NCI-H446 (cell line): ENCODE measurements at places on chromosomes 12 and 14.

DNA sequence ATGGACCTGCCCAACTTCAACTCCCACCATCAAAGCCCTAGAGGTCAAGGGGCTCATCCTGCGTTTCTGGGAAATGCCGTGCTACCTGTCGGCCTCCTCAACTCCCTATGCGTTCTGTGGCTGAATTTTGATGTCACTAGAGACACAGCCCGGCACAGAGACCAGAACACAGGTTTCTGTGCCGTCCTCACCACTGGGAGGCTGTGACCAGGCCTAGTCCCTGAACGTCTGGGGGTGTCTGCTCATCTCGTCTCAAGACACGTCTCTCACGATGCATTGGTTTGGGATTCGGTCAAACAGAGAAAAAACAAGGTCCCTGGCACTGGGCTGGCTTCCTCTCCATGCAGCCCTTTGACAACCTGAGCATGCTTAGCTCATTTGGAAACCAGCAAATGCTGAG is 33.5 kb downstream of the SLC15A4 start:
- DNase-seq: no peak

GRCh38 chr14:30873308-30874119 is 845 bp upstream of the COCH start:
- peak; percentile 54 for DNase-seq

- DNase-seq: no peak
Observed at GRCh38 chr12:57215668-57216013, 953 bp upstream of the NXPH4 start.

- DNase-seq: no peak
Observed at GRCh38 chr12:50739611-50740010, 24.3 kb upstream of the ATF1 start.

DNA sequence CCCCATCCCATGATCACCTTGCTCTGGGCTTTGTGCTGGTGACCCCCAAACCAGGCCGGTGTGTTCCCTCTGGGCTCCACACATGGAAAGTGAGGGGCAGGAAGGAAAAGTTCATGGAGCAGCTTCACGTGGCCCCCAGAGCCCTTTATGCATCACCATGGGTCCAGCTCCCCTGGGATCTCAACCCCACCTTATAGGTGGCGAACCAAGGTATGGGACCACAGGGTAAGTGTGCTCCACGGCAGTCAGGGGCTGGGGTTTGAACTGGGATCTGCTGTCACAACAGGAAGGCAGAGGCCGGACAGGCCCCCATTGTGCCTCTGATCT is 7.4 kb upstream of the BEGAIN start:
- DNase-seq: no peak

GRCh38 chr12:71790331-71790730 is 35.7 kb downstream of the RAB21 start:
- DNase-seq: no peak

DNA sequence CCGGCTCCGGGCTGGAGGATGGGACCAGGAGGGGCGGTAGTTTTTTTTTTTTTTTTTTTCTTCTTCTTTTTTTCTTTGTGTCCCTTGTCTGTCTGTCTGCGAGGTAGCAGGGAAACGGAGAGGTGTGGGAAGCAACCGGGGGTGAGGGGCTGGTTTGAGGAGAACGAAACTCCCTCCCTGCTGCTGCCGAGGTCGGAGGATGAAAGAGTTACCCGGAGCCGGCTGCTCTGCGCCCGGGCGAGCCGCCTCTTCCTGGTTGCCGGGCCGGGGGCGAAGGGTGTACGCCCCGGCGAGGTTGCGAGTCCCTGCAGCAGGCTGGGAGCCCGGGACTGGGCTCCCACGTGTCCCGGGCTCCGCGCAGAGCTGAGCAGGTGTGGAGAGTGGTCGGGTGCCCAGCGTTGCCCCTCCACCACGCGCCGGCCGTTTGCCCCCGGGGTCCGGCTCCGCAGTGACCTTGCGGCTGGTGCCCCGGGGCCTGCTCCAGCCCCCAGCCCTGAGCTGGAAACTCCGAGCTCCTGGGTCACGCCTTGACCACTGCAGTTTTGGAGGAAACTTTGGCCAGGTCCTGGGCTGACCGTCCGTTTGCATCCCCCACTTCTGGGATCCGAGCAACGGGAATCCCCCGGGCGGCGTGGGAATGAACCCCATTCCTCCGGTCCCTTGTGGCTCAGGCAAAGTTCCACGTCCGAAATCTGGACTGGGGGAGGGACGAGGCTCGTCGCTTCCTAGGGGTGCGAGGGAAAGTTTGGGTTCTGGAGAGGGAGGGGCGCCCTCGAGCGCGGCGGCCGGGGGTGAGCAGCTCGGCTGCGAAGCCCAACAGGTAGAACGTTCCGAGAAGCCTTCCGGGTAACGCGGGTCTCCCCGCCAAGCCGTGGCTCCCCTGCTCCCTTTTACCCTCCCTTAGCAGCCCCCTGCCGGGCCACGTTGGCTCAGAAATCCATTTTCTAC is 1.3 kb downstream of the CHST11 start:
- no peak for DNase-seq

DNA sequence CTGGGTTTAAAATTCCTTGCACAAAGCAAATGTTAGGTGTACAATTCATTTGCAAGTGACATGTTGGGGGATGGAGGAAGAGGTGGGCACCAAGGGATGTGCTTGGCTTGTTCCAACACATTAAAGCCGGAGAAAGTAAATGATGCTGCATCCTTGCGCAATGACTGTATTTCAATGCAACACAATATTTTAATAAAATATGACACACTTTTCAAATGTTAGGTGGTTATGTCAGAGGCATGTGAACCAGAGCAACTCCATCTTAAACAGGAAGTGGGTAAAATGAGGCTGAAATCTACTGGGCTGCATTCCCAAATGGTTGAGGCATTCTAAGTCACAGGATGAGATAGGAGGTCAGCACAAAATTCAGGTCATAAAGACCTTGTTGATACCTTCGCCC is 53.6 kb upstream of the ARHGAP5 start:
- DNase-seq: no peak

- no peak for DNase-seq
Observed at GRCh38 chr14:59240356-59240755, 51.9 kb downstream of the DAAM1 start.

DNA sequence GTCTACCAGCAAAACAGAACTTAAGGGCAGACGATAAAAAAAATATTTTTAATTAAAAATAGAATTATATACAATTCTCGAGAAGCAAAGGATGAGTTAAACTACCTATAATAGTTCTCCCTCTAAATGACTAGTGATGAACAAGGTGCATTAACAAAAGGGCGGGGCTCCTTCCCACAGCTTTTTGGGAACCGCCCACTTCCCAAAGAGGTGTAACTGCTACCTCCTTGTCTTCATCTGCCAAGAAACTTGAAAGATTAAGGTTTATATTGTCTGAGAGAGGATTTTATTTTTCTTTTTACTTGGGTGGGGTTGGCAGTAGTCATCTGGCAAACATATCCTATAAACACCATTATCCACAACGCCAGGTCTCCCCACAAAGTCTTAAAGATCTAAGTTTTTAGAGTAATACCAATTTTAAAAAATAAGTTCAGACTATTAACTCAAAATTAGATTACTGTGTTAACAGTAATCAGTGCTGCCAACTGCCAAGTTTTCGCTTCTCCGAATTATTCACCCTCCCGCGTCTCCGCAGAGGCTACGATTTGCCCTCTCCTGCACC is 938 bp downstream of the RALGAPA1 start:
- DNase-seq: no peak

- peak; percentile 66 for DNase-seq
Observed at GRCh38 chr12:6038160-6038559, 86.3 kb downstream of the VWF start.

GRCh38 chr14:81295958-81296923 is 75.5 kb upstream of the GTF2A1 start:
- DNase-seq: no peak

GRCh38 chr12:66380769-66381535 is 78.7 kb downstream of the HELB start:
- no peak for DNase-seq

DNA sequence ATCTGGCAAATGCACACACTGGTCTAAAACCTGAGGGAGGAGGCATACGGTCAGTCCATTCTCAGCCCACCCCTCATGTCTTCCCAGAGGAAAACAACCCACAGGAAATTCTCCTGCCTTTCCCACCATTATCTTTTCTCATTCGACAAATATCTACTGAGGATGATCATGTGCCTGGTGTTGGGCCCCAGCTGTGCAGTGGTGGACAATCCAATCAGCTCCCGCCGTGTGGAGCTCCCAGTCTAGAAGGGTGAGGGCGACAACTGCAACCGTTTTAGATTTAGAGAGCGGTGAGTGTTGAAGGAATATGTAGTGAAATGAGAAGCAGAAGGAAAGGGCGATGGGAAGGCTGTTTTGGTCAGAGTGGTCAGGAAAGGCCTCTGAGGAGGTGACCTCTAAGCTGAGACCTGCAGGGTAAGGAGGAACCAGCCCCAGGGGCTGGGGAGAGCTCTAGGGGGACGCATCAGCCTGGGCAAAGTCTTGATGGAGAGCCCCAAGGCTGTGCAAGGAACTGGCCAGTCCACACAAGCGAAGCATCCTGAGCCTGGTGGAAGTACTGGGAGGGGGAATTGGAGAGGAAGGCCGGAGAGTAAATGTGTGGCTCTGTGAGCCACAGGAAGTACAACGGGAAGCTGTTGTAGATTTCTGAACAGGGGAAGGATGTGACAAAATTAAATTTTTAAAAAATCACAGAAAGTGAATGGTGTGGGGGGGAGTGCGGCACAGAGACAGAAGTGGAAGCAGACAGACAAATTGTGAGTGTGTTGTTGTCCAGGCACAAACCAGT is 192.8 kb downstream of the NTF3 start:
- no peak for DNase-seq

GRCh38 chr12:10641735-10642500 is 28.5 kb upstream of the MAGOHB start:
- DNase-seq: no peak

DNA sequence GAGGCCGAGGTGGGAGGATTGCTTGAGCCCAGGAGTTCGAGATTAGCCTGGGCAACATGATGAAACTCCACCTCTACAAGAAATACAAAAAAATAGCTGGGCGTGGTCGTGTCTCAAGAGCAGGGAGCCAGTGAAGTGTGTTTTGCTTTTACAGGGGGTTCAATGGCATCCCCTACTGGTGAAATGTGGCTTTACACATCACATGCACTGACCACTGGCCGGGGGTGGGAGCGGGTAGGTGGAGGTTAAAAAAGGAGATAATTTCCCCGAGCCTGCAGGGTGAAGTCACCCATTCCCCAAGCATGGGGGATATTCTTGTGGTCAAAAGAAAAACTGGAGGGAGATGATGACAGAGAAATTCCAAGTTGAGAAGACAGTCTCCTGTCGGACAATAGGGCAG is 63.6 kb upstream of the PWP1 start:
- DNase-seq: no peak

- DNase-seq: no peak
Observed at GRCh38 chr12:90152897-90153624, 444.4 kb upstream of the ATP2B1 start.

- DNase-seq: no peak
Observed at GRCh38 chr12:25725931-25726330, 172.8 kb upstream of the LMNTD1 start.
